ENCODE measurements at places on chromosomes 3 and 15. TPM values are rescaled to one million over a fixed set of nuclear protein-coding genes. Genes with fewer than 3 reads are reported as not detected.

The SLC12A6 gene
- polyA plus RNA-seq: 12.2 TPM

The TMEM207 gene
- polyA plus RNA-seq: not detected

The SCN5A gene
- 4.6 TPM for polyA plus RNA-seq

The CATSPER2 gene
- 4.1 TPM for polyA plus RNA-seq

GRCh38 chr3:104269771-104270170, 1096.9 kb upstream of the ALCAM start:
- no peak for DNase-seq

DNA sequence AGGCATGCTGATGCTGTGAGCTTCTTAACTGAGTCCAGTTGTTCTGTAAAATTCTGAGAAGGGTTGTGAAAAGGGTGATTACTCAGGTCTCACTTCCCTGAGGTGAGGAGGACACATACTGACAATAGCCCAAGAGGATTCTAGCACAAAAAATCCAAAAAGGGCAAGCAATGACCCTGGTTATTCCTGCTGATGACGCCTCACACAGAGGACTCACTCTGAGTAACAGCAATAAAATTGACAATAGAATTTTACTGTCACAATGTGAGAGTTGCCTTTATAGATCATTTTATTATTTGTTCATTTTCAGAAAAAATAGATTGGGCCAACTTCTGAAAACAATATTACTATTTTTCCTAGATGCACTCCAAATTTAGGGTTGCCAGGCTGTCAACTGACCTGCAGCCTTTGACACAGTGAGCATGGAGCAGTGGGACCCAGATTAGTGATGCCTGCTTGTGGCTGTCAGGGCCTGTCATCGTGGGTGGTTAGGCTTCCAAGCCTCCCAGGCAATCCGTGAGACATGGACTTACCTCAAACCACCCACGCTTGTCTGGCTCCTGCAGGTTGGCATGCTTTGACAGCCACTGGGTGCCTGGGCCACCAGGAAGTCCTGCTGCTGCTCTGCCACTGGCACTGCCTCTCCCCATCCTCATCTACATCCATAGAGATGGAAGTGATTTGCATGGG, 396.0 kb upstream of the THBS1 start:
- DNase-seq: no peak

GRCh38 chr3:194294199-194294894, 56.8 kb downstream of the CPN2 start:
- DNase-seq: no peak

- DNase-seq: no peak
Measured at GRCh38 chr3:23740517-23740965, 65.2 kb upstream of the UBE2E1 start.
